ENCODE measurements at places on chromosomes 1 and 21. TPM values are rescaled to one million over a fixed set of nuclear protein-coding genes. Genes with fewer than 3 reads are reported as not detected.

DNA sequence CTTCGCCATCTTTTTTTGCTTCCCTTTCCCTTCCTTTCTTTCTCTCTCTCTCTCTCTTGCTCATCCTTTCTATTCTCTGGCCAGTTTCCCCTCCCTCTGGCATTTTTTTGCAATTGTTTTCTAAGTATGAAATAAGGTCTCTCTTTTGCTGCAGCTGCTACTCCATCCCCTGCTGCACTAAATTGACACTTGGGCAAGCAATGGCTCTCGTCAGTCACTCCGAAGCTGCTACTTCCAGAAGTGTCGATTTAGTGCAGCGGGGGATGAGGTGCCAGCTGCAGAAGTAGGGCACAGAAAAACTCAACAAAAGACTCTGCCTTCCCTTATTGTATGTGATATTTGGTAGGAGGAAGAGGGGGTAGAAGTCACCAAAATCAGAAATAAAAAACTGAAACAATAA, 642.3 kb downstream of the RWDD3 start:
- no peak for DNase-seq

DNA sequence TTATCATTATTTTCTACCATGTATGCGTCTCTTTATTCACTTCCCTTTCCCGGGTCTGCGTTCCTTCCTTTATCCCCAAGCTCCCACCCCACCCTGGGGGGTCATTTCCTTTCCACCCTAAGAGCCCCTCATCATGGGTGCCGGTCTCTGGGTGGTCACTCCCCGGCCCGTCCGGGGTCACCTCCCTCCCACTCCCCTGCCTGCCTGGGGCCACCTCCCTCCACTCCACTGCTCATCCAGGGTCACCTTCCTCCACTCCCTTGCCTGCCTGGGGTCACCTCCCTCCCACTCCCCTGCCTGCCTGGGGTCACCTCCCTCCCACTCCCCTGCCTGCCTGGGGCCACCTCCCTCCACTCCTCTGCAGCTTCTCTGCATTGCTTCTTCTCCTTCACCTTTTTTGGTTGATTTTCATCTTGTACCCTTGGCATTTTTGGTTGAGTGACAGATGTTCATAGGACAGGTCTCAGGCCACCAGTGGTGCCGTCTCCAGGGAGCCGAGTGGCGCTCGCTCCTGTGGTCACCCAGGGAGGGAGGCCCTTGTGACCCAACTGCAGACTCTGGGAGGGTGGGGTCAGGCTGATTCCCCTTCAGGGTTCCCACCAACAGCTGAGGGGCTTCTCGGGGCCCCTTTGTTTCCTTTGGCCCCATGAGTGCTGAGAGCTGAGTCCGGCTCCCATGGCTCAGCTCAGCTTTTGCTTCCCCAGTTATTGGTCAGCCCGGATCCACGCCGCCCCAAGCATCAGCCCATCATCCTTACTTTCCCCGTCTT, 48.6 kb upstream of the PCBP3 start:
- no peak for DNase-seq

GRCh38 chr1:244381878-244382565, 69.7 kb downstream of the ADSS2 start:
- no peak for DNase-seq

LCA5L gene
- not detected for total RNA-seq

GRCh38 chr1:77434967-77435366, 153.1 kb downstream of the AK5 start:
- DNase-seq: no peak

TMEM81 gene
- 3.6 TPM for total RNA-seq

DNA sequence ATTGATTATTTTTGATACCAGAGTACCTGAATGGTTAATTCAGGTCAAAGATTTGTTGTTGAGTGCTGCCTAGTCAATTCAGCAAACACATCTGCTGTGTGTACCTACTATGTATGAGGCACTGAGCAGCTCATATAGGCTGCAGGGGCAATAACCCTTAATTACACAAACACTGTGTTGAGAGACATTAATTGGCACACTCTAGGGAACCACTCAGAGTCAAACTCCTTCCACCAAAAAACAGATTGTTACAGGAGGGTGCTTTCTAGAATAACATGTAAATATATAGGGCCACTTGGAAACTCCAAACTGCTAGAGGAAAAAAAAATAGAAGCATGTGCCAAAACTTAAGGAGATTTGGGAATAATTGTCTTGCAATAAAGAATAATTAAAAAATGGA, 31.3 kb downstream of the UBE2U start:
- DNase-seq: no peak

GRCh38 chr1:230069796-230070195, 2.8 kb downstream of the GALNT2 start:
- no peak for DNase-seq

DNA sequence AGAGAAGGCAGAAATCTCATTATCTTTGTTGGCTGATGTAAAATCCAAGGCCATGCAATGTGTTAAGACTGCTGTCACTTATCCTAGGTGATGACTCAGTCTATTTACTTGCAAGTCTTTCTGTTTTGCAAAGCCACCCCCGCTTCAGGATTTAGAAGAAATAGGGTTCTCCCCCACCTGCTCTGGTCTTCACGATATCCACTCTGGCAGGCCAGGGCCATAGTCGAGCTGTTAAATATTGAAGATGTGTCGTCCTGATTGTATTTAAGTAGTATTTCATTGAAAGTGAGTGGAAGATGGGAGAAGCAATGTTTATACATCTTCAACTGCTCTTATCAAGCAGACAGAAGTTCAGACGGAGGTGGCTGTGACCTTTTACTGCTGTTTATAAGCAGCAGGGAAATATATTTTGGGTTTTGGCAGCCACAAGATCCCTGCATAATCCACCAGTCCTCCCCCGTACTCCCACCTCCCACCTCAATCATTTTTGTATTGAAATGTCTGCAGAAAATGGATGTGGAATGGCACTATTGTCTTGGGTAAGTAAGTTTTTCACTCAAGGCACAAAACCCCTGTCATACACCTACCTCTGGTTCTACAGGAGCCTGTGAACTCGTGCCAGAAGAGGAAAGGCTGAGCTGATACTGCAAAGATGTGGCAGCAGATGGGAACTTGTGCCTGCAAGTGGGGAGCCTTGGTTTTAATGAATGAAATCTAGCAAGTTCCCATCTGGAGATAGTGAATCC, 117.4 kb downstream of the MRPS6 start:
- peak; percentile 58 for DNase-seq

GRCh38 chr1:3444736-3445135, 9.7 kb upstream of the ARHGEF16 start:
- no peak for DNase-seq

TNFAIP8L2 gene
- 29.4 TPM for total RNA-seq

- no peak for DNase-seq
These were observed 16.1 kb upstream of the PADI6 start for GRCh38 chr1:17355898-17356297.

DNA sequence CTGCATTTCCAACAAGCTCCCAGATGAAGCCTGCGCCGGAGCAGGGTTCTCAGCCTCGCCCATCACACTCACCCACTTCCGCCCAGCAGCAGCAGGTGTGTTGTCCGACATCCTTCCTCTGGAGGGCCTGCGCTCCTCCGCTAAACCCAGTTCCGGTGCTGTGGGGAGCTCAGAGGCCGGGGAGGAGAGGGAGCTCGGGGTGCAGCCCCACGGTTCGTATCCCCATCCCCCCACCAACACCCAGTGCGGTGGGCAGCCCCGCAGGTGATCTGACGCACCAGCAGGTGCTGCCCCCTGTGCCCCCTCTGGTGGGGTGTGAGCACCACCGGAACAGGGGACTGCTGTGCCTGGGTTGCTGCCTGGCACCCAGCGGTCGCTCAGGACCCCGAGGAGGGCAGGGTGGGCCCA, 3.4 kb upstream of the PEX10 start:
- DNase-seq: peak; percentile 86

GRCh38 chr1:67700220-67700619, 15.2 kb downstream of the GADD45A start:
- no peak for DNase-seq

TSTD1 gene
- total RNA-seq: 49.7 TPM

- no peak for DNase-seq
These were observed 26.7 kb downstream of the ATG4C start for GRCh38 chr1:62810420-62811274.

- DNase-seq: peak; percentile 84
These were observed 138.5 kb downstream of the CLIC6 start for GRCh38 chr21:34807146-34807880.

RAB7B gene
- total RNA-seq: not detected

DNA sequence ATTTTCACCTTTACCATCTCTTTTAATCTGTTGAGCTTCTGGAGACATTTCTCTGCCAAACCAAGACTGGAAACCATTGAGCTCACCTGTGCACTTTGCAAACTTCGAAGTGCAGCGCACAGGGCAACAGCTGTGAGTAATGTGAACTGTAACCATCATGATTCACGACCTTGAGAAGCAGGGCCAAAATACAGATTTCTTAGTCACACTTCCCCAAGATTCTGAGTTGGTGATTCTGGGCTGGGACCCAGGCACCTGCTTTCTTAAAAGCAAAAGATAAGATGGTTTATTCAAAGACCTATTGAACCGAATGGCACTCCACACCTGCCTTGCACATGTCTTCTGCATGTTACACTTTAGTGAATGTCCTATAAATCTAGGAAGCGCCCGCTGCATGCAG, 10.2 kb downstream of the AGTRAP start:
- DNase-seq: no peak

- peak; percentile 66 for DNase-seq
These were observed 60.0 kb upstream of the HMCN1 start for GRCh38 chr1:185674201-185674600.

DNA sequence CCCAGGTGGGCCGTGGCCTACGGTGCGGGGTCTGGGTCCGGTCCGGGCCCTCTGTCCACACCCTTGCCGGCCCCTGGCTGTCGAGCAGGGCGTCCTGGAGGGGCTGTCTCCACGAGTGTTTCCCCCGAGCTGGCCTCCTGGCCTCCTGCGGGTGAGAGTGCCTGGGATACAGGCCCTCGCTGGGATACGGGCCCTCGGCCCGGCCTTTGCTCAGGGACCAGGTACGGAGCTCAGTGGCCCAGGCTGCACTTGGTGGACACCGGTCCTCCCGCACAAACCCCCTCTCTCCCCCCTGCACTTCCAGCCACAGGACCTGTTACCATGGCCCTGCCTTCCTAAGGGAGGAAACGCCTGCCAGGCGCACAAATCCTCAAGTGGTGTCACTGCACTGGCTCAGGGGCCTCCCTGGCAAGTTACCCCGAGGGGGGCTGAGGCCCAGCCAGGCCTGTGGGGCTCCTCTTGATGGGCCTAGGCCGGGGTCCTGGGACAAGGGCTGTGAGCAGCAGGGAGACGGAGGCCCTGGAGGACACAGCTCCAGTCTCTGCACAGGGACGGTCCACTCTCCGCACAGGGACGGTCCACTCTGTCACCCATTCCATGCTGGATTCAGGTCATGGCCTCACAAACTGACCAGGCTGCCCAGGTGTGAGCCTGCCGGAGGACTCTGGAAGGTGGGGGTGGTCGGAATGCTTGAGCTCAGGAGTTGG, 18.2 kb upstream of the RNF223 start:
- DNase-seq: no peak

GRCh38 chr1:231116738-231117137, 45.1 kb upstream of the TRIM67 start:
- no peak for DNase-seq

GRCh38 chr1:29711582-29712283, 475.4 kb downstream of the PTPRU start:
- peak; percentile 82 for DNase-seq

DNA sequence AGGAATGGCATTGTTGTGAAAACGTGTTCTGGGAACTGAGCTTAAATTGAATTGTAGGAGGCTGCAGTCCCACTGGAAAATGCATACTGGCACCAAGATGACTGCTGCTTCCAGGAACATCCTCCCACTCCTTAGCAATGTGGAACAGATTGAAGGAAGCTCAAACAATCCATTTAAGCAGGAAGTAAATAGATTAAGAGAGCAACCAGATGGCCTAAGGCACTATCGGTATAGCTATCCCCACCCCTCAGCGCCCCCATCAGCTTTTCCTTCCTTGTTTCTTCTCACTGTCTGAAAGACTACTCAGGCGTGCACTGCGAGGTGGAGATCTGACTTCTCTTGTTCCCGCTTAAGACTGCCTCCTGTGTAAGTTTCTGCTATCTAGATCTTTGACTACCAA, 4.0 kb upstream of the IFI16 start:
- no peak for DNase-seq

SPRR5 gene
- total RNA-seq: not detected

DNA sequence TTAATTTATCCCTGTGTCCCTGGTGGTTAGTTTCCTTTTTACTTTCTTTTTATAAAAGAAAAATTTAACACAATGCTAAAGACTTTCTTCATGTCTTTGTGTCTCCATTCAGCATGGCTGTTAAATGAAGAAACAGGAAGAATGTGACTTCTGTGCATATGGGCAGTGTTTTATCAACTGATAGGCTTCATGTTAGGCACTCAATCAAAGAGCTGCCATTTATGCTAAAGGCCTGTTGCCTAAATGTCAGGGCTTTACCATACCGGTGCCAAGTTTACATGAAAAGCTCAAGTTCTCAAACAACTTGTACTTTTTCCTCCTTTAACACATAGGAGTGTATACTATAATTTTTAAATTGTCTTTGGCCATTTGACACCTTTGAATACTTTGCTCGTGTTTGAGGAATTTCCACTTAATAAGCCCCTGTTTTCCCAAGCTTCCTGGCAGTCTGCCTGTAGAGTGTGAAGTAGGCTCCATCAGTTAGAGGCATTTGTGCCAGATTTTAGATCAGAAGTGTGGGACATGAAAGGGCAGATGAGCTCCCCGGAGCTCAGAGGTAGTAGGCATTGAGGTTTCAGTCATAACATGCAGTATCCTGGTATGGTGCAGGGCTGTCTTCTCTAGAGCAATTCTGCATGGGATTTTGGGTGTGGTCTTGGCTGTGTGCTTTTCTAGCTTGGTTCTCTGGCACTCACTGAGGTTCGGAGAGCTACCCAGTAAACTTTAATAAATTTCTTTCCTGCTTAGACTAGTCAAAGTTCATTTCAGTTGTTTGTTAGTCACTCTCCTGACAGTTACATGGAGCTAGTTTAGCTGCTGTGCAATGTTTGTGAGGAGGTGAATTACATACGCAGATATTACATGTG, 119.0 kb downstream of the LEPR start:
- DNase-seq: no peak

GRCh38 chr1:227587968-227588367, 24.6 kb downstream of the ZNF678 start:
- no peak for DNase-seq

GRCh38 chr1:100869996-100870395, 24.6 kb downstream of the EXTL2 start:
- DNase-seq: no peak

DNA sequence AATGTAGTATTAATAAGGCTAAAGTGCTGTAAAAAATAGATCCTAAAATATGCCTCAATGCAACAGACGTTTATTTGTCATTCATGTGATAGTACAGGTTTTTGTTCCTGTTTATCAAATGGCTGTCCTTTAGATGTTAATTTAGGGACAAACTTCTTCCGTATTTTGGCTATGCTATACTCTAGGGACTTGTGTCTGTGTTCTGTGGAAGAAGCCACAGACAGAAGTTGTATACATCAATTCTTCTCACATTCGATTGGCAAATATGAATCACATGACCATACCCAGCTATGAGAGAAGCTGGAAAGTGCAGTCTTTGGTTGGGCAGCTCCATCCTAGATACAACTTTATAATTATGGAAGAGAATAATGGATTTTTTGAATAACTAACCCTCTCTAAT, 232.7 kb upstream of the SNX7 start:
- DNase-seq: no peak

All from activated CD4-positive, alpha-beta T cell treated with anti-CD3 and anti-CD28 coated beads, Interleukin-2, amount 10 ng/mL, durations not matched to agents 24 days and 14 days (primary cell).